ENCODE measurements at places on chromosomes 3 and 15. TPM values are rescaled to one million over a fixed set of nuclear protein-coding genes. Genes with fewer than 3 reads are reported as not detected.

- DNase-seq, result peak; percentile 71
Measured at GRCh38 chr15:95930659-95931375, 399.7 kb upstream of the NR2F2 start.

GRCh38 chr3:83011481-83011880 lies 1250.0 kb upstream of the GBE1 start:
- DNase-seq, result no peak

- DNase-seq, result no peak
Measured at GRCh38 chr3:106819440-106819839, 557.8 kb upstream of the CCDC54 start.

DNA sequence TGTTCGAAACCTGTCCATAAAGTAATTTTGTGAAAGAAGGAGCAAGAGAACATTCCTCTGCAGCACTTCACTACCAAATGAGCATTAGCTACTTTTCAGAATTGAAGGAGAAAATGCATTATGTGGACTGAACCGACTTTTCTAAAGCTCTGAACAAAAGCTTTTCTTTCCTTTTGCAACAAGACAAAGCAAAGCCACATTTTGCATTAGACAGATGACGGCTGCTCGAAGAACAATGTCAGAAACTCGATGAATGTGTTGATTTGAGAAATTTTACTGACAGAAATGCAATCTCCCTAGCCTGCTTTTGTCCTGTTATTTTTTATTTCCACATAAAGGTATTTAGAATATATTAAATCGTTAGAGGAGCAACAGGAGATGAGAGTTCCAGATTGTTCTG lies 44.4 kb downstream of the AGTR1 start:
- no peak for DNase-seq

- no peak for DNase-seq
Measured at GRCh38 chr15:78082743-78083110, 5.2 kb upstream of the TBC1D2B start.

GRCh38 chr3:111476701-111477100 lies 65.3 kb upstream of the CD96 start:
- DNase-seq, result no peak

GRCh38 chr3:32910954-32911353 lies 40.5 kb upstream of the CCR4 start:
- no peak for DNase-seq

DNA sequence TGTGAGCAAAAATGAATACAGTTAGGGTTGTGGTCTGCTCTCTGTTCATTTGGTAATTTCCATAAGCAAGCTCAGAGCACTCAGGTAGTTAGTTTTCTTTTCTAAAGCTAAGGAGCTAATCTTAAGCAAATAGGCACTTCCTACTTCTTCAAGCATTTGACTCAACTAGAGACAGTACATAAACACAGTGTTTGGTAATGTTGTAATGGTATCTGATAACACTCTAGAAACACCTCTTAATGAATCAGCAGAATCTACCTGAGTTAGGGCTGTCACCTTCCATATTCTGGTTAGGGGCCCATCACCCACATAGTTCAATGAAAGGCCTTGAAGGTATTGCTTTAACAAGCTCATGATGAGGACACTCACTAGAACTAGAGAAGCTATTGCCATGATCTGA lies 83.1 kb downstream of the PLCH1 start:
- DNase-seq, result no peak

- no peak for DNase-seq
Measured at GRCh38 chr3:28791713-28792255, 443.2 kb upstream of the AZI2 start.

GRCh38 chr3:11289864-11290263 lies 17.7 kb downstream of the ATG7 start:
- no peak for DNase-seq

DNA sequence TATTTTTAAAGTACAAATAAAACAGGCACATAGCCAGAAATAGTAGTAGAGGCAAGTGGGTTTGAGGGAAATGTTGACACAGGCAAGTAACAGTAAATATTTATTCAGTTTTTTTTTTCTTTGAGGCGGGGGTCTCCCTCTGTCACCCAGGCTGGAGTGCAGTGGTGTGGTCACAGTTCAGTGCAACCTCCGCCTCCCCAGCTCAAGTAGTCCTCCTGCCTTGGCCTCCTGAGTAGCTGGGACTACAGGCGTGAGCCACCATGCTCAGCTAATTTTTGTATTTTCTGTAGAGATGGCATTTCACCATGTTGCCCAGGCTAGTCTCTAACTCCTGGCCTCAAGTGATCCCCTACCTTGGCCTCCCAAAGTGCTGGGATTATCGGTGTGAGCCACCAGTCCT lies 43.5 kb downstream of the PHLDB2 start:
- DNase-seq, result no peak

GRCh38 chr3:184539801-184540435 lies 21.7 kb upstream of the EPHB3 start:
- peak; percentile 35 for DNase-seq

DNA sequence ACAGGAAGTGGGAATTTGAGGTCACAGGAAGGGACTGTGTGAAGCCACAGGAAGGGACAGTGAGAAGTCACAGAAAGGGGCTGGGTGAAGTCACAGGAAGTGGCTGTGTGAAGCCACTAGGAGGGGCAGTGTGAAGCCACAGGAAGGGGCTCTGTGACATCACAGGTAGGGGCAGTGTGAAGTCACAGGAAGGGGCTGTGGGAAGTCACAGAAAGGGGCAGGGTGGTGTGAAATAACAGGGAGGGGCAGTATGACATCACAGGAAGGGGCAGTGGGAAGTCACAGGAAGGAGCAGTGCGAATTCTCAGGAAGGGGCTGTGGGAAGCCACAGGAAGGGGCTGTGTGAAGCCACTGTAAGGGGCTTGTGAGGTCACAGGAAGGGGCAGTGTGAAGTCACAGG lies 35.8 kb downstream of the GASK1A start:
- no peak for DNase-seq

- peak; percentile 54 for DNase-seq
Measured at GRCh38 chr3:194487289-194488054, 670 bp upstream of the ATP13A3 start.

DNA sequence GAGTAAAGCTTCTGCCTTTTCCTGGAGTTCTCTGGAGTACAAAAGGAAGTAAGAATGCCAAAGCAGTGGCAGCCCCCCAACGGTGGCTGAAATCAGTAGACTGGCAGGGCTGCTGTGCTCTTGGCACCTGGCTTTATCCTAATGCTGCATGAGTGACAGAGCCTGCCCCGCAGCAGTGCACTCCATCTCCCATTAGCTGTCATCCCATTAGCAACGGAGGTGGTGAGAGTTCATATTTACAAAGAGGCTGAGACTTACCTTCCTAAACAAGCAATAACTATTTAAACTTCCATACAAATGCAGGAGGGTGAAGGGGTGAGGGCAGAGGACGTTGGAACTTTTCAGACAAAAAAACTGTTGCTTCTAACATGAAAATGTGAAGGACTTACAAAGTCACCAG lies 51.9 kb downstream of the SERPINI1 start:
- no peak for DNase-seq

DNA sequence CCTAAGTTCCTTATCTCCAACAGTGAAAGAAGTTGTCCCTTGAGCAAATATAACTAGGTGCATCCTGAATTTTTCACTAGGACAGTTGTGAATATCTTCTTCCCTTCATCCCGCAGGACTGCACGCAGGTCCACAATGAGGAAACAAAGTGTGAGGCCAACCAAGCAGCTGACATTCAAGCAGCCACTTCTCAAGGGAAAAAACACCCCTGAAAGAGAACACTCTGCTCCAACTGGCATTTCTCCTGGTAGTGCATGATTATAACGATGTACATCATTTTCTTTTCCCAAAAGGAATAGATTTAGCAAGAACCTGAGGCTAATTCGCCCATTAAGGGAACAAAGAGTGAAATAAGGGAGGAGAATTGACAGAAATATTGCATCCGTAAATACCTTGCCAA lies 74.5 kb downstream of the ANXA2 start:
- no peak for DNase-seq

DNA sequence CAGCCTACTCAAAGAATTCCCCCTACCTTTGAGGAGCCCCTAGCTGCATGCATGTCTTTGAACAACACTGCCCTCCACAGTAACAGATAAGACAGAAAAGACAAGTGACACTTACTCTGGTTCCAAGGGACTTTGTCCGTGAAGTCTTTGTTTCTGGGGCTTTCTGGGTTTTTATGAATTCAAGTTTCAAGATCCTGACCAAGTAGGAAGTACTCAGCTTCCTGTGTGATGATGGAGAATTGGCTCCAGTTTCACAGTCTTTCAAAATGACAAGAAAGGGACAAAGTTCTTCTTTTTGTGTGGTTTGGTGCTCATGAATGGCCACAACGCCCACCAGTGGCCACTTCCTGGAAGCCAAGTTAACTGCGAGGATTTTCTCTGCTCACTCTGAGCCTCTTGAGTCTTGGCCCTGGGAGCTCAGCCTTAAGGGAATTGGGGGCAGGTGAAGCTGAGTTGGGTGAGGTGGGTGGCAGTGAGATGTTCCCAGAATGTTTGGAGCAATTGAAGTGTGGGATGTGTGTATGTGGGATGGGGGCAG lies at the start of gene CCR1:
TSS of gene CCR1 (minus strand) at position 147 of the 538 bp plus-strand sequence. CDS start 4,000 bp downstream, outside the sequence.
- peak; percentile 27 for DNase-seq

DNA sequence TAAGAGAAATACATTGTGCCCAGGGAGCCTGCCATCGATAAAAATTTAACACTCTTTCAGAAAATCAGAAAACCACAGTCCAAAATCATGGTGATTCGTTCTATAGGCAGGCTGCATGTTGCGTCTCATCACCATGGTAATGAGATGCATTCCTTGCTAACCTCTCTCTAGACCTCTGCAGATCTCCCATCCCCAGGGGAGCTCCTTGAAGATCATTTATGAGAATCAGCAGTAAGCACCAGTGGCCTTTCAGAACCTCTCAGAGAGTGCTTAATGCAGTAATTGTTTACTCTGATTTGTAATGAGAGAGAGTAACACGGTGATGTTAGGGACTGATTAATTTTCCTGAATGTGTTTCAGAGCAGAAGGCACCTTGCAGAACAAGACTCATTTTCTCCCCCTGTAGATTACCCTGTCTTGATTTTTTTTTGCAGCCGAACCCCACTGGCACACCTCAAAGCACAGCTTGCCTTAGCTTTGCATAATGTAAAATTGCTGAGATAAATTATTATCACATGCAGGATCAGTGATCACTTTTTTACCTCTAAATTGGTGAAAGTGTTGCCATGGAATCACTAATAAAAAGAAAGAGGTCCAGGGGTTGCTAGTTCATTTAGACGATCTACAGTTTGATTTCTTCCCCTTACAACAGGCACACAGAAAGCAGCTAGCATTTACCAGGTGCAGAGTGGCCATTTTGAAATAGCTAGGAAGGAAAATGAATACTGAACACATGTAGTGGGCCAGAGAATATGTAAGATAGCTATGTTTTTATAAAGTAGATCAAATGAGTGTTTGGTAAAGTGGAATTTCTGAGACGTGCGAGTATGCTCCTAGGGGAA lies 98.9 kb upstream of the CHL1 start:
- DNase-seq, result no peak

DNA sequence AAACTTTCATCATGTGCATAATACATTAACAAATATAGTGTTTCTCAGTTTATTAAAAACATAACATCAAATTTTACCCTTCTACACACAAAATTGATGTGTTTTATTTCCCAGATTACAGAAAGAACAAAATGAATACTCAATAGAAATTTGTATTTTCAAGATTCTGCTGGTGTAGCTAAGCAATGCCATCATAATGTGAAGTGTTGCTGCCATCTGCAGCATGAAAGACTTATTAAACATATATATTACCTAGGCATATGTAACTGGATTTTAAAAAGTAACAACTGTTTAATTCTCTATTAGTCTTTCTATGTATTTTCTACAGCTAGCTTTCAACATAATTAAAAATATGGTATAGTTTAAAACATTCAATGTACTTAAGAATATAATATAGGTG lies 27.5 kb downstream of the PLSCR5 start:
- DNase-seq, result no peak

DNA sequence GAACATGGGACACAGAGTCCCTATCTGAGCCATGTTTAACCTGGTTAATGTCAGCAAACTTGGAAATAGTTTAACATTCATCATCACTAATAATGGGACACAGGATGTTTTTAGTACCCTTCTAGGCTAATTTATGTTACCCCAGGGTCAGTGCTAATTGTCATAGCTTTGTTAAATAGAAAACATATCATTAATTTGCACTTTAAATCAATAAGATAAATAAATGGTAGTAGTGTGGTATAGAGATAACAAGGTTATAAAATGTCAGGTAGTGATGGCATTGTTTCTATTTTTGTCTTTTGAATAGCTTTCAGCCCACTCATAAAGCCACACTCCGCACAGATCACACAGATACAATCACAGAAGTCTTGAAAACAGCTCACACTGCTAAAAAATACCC lies 534.9 kb downstream of the MECOM start:
- DNase-seq, result no peak

- no peak for DNase-seq
Measured at GRCh38 chr3:32865383-32865782, 47.6 kb downstream of the TRIM71 start.

DNA sequence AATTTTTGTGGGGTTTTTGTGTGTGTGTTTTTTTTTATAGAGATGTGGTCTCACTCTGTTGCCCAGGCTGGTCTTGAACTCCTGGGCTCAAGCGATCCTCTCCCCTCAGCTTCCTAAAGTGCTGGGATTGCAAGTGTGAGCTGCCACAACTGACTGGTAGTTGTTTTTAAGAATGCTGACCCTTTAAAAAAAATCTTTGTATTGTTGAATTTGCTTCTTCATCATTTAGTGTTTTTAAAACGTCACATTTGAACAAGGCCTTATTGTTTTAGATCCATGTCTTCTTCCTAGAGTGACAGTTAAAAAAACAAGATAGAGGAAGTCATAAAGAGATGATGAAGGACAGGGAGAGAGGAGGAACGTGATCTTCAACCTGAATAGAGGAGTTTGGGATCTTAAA lies 24.1 kb downstream of the GJD2 start:
- no peak for DNase-seq

DNA sequence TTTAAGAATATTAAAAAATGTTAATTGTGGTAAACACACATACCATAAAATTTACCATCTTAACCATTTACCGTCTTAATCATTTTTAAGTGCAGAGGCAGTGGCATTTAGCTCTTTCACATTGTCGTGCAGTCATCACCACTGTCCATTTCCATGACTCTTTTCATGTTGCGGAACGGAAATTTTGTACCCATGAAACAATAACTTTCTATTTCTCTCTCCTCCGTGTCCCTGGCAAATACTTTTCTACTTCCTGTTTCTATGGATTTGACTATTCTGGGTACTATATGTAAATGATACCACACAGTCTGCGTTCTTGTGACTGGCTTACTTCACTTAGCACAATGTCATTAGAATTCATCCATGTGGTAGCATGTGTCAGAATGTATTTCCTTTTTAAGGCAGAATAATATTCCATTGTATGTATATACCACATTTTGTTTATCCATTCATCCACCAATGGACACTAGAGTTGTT lies 27.9 kb downstream of the AKAP13 start:
- DNase-seq, result no peak

Gene ARHGEF26
- total RNA-seq, result 0.34 TPM

Gene COL8A1
- 0.07 TPM for total RNA-seq

Gene C3orf49
- not detected for total RNA-seq

Gene AGTR1
- total RNA-seq, result 0.07 TPM

Gene P2RY1
- total RNA-seq, result 24.3 TPM

Gene PTH1R
- not detected for total RNA-seq

Gene CLDN1
- total RNA-seq, result 0.34 TPM

Gene SCN5A
- total RNA-seq, result 0.27 TPM

Gene KLHL40
- not detected for total RNA-seq
